ENCODE measurements at places on chromosomes 7 and 10. TPM values are rescaled to one million over a fixed set of nuclear protein-coding genes. Genes with fewer than 3 reads are reported as not detected.

- DNase-seq: peak; percentile 68
These were observed 6.7 kb downstream of the CALN1 start for GRCh38 chr7:72405418-72405817.

DNA sequence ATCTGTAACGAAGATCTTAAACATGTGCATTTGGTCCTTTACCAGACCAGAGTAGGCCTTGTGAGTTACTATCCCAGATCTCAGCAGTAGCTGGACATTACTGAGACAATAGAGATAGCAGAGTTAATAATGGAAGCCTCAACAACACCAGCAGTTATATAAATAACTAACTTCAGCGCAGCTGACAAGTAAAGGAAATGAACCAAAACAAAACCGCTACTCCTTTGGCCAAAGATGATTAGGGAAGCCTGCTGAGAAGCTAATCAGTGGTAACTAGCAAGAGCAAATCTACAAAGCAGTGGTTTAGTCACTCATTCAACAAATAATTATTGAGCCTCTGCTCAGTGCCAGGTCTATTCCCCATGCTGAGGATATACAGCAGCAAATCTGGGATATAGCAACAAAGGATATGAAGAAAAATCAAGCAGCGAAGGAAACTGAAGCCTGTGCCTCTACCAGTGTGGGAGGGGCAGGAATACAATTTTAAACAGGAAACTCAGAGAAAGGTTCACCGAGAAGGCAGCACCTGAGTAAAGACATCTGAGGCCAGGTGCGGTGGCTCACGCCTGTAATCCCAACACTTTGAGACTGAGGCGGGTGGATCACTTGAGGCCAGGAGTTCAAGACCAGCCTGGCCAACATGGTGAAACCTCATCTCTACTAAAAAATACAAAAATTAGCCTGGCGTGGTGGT lies 103.6 kb downstream of the ELMO1 start:
- DNase-seq: no peak

GRCh38 chr7:51261950-51262795 lies 54.4 kb downstream of the COBL start:
- no peak for DNase-seq

Gene GBX1
- not detected for total RNA-seq

Gene CCNJ
- 4.7 TPM for total RNA-seq

DNA sequence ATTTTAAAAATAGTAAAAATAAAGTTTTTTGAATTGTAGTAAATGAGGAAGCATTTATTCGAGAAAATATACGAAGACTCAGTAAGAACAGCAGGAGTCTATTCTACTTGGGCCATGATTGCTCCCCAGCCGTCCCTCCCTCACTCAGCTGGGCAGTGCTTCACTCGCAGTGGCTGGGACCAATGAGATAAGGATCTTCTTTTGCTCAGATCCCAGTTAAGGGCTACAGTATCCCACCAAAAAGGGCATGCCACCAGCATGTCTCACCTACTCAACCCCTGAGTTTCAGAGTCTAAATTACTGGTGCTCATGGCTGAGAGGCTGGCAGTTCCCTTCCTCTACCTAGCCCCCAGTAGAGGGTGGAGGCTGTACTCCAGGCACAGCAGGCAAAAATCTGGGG lies 455.7 kb upstream of the PFKP start:
- no peak for DNase-seq

GRCh38 chr7:13496976-13497375 lies 492.5 kb downstream of the ETV1 start:
- DNase-seq: no peak

- peak; percentile 16 for DNase-seq
These were observed 55.5 kb upstream of the LHFPL3 start for GRCh38 chr7:104272767-104273384.

DNA sequence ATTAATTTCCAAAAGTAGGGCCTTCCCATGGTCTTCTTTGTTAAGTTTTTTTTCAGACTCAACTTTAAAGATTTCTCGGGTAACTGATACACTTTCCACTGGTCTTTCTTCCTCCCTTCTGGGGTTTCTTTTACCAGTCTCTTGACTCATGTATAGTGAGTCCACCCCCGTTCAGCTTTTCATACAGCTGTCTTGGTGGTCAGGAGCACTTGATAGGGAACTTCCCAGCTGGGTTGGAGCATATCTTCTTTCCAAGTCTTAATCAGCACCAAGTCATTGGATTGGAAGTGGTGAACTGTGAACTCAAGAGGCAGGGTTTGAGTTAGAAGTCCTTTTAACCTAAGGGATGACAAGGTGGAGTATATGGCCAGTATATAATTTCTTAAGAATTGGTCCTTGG lies 29.2 kb upstream of the ELOVL3 start:
- no peak for DNase-seq

- DNase-seq: no peak
These were observed 75.3 kb downstream of the ZNF92 start for GRCh38 chr7:65448816-65449504.

DNA sequence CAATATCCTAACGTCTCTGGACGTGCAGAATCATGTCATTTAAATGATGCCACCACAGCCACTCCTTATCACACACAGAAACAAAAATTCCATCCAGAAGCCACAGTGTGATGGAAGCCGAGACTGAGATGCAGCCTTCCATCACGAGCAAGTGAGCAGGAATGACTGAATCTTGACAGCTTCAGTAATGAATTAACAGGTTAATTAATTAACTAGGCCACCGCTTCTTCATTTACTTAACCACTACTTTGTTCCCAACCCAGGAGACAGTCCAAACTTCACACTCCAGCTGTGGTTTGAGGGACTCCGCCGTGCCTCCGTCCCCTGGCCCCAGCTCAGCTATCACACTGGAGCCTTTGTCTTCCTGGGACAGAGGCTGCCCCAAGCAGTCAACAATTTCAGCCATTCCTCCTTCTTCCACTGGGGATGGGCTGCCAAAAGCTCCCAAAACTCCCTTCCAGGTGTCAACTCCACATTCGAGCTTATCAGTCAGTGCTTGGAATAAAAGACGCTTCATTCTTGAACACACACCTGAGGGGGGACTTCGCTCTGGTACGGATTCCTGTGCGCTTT lies 65.9 kb downstream of the FGFR2 start:
- no peak for DNase-seq

GRCh38 chr7:45917658-45918057 lies 3.4 kb downstream of the IGFBP3 start:
- peak; percentile 76 for DNase-seq

DNA sequence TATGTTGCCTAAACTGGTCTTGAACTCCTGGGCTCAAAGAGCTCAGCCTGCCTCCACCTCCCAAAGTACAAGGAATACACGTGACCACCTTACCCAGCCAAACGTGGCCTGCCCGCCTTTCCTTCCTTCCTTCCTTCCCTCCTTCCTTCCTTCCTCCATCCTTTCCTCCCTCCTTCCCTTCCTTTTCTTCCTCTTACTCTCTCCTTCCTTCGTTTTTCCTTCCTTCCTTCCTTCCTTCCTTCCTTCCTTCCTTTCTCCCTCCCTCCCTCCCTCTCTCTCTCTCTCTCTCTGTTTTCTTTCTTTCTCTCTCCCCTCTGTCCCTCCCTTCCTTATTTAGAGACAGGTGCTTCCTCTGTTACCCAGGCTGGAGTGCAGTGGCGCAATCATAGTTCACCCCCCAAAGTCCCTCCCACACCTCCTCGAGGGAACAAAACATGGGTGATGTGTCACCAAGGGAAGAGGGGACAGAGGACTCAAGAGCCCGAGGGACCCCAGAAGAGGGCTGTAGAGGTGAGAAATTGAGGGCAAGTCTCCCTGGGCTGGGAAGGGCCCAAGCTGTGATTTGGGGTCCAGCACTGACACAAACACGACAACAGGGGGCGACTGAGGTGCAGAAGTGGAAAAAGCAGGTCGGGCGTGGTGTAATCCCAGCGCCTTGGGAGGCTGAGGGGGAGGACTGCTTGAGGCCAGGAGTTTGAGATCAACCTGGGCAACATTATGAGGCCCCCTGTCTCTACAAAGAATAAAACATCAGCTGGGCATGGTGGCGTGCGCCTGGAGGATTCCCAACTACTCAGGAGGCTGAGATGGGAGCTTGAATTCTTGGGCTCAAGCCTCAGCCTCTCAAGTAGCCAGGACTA lies 28.1 kb downstream of the EPHB4 start:
- peak; percentile 58 for DNase-seq

DNA sequence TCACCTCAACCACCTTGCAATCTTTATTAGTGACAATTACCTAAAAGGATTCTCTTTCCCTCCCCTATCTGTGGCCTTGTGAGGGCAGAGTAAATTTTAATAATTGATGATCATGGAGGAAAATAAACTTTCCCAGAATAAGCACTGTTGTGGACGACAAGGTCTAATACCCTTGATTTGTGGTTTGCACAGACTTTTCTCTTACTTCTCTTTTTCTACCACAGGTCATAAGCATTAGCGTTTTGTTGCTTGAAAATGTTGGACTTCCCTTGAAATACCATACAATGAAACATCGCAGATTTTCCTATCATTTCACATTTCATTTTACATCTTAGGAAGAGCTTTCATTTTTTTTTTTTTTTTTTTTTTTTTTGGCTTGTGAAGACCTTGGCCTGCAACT lies 188.1 kb upstream of the TMEM72 start:
- no peak for DNase-seq

GRCh38 chr10:97279121-97279815 lies 13.2 kb downstream of the ARHGAP19 start:
- no peak for DNase-seq

GRCh38 chr10:126110489-126111180 lies 214.3 kb downstream of the FANK1 start:
- DNase-seq: no peak

GRCh38 chr10:75662715-75663114 lies 231.3 kb downstream of the LRMDA start:
- DNase-seq: peak; percentile 63

DNA sequence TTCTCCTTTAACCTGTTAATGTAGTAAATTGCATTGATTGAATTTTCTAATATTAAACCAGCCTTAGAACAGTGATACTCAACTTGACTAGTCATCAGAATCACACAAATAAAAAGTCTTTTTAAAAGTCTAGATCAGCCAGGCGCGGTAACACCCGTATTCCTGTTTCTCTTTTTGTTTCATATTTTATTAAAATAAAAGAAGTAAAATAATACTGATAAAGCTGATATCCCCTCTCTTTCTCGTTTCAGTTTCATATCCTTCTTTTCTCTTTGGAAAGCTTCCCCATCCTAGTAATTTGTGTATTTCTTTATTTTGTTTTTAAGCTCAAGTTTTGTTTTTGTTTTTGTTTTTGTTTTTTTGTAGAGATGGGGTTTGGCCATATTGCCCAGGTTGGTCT lies 9.3 kb downstream of the SMO start:
- no peak for DNase-seq

Gene CALY
- 0.92 TPM for total RNA-seq

DNA sequence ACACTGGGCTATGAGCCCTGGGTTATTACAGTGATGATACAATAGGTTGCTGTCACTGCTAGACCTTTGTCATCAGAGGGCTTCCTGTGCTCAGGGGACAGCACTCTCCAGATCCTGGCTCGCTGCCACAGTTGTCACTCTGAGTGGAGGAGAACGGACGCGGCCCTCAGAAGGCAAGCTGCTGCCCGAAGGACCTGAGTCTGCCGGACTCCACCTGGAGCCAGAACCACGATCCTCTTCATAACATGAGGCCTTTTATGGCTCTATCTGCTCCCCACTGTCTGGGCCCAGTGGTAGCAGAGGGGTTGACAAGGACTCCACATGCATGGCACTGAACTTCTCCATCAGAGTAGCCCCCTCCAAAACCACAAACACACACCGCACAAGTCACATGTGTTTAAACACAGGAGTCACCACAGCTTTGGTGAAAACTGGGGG lies 94.7 kb upstream of the EFCAB10 start:
- DNase-seq: no peak

Gene MRLN
- total RNA-seq: not detected

Gene TLL2
- 6.7 TPM for total RNA-seq

DNA sequence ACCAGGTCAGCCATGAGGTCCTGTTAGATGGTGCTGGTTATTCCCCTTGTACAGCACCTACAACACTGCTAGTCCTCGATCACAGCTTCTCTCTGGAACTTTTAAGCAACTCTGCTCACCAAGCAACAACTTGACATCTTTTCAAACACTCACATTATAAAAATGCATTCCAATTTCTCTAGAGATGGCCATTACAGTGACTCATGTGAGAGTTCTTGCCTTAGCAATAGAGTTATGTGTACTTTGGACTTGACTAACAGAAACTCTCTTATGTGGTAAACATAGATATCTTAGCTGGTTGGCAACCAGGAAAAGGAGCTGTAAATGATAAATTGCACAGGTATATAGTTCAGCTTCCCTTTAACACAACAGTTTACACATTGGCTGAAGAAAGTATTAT lies 122.2 kb downstream of the PDE1C start:
- DNase-seq: no peak

DNA sequence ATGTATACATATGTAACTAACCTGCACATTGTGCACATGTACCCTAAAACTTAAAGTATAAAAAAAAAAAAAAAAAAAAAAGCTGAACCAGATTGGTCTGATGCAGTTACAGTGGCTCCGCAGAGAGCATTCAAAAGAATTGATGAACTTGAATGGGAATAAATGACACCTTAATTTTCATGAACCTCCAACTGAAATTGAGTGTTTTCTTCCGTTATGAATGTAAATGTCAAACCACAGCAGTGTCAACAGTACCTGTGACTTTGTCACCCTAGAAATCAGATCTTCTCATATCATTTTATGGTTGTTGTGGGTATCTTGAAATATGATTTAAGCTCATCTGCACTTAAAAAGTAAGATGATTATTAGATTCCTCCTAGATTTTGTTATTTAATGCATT lies 32.7 kb upstream of the SRGN start:
- DNase-seq: no peak

Gene ZNF248
- 13.6 TPM for total RNA-seq
